ENCODE measurements at places on chromosomes 12 and 14.

DNA sequence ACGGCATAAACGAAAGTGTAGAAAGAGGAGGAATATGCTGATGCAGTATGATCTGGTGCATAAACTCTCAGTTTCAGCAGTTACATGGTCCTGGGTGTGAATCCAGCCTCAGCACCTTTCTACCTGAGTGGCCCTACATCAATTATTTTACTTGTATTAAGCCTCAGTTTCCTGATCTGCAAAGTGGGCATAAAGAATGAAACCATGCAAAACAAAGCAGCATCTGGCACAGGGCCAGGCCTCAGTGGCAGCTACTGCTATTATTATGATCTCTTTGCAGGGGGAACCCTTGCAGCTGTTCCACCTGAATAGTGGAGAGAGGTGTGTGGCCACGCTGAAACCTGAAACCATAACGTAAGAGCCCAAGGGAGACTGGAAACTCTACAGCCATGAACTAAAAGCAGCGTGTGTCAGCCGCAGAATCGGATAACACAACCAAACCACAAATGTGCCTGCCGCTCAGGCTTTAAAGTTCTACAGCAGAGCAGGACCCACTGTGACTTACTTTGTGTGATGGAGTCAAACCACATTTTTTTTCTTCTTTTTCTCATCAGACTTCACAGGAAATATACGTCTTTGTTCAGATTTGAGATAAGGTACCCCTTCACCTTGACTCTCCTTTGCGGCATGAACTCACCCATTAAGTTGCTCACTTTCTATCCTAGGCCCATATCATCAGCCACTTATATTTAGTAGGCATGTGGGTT lies 29.2 kb upstream of the FOS start:
- DNase-seq = peak; percentile 41

DNA sequence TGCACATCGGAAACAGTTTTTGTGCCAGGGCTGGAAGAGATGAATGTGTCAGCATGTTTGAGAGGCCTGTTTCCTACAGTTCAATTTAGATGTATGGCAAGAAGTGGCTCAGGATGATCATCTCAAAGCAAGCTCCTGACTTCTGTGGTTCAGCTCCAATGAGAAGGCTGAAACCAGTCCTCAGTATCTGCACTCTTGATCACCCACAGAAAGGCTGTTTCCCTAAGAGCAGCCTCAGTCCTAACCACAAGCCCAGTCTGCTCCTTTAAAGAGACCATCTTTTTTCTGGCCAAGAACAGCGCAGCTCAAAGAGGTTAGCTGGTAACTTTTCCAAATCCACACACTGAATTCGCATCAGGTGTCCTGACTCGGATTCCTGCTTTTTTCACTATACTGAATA lies 19.2 kb downstream of the CSRP2 start:
- no peak for DNase-seq

DNA sequence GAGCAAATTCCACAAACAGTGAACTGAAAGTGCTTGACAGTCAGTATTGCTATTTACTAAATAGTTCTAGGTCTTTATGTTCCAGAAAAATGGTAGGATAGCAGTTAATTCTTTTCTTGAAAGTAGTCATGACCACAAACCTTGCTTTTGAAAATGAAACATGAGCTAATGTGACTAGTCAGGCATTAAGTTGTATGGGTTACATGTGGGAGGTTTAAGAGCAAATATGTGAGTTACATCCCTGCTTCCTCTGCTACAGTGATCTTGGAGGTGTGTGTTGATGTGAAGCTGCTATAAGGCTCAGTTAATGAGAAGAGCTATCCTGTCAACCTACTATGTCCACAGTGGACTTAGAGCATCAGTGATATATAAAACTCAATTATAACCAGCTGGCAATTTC lies 741.6 kb downstream of the FSCB start:
- no peak for DNase-seq

GRCh38 chr14:81170104-81170828 lies 50.5 kb downstream of the GTF2A1 start:
- peak; percentile 60 for DNase-seq

DNA sequence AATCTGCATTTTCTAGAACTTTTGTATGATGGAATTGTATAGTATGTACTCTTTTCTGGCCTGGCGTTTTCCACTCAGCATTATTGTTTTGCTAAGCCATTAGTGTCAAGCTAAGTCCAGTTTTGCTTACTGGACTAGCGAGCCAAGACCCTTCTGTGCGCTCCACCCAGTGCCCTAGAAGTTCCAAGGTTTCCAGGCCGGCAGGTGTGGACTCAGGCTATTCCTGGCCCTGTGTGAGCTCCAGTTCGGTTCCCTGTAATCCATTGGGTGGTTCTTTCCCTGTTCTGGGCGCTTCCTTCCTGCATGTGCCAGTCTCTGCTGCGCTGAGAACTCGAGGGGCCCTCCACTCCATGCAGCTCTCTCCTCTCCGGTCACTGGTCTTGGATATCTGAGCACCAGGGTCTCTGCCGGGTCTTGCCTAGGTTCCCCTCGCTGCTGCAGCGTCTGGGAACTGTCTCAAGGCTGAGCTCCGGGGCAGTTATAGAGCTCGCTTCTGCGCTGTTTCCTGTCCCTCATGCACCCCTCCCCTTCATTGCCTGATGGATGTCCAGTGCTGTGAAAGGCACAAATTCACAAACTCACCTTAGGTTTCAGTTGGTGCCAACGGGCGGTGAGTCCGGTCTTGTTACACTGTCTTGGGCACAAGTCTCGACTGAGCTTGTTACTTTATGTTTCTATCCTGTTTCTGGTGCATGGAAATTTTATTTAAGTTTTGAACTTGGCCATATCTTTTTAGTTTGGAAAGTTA lies 100.8 kb downstream of the ADGRD1 start:
- no peak for DNase-seq

DNA sequence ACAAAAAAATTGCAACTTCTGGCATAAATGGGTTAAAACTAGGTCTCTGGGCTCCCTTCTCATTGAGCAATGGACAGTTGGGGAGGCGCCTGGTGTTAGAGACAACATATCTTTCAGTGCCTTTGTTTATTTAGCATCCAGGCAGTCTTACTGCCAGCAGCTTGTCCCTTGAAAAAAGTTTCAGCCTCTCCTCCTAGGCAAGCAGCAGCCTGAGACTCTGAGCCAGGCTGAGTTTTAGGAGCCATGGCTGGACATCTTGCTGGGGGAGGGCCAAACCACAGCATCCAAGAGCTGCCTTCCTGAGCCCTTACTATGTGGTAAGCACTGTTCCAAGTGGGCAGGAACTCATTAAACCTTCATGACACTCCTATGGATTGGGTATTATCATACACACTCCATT lies 10.1 kb upstream of the JDP2 start:
- DNase-seq = no peak

GRCh38 chr14:40113671-40114070 lies 681.4 kb upstream of the FBXO33 start:
- no peak for DNase-seq

DNA sequence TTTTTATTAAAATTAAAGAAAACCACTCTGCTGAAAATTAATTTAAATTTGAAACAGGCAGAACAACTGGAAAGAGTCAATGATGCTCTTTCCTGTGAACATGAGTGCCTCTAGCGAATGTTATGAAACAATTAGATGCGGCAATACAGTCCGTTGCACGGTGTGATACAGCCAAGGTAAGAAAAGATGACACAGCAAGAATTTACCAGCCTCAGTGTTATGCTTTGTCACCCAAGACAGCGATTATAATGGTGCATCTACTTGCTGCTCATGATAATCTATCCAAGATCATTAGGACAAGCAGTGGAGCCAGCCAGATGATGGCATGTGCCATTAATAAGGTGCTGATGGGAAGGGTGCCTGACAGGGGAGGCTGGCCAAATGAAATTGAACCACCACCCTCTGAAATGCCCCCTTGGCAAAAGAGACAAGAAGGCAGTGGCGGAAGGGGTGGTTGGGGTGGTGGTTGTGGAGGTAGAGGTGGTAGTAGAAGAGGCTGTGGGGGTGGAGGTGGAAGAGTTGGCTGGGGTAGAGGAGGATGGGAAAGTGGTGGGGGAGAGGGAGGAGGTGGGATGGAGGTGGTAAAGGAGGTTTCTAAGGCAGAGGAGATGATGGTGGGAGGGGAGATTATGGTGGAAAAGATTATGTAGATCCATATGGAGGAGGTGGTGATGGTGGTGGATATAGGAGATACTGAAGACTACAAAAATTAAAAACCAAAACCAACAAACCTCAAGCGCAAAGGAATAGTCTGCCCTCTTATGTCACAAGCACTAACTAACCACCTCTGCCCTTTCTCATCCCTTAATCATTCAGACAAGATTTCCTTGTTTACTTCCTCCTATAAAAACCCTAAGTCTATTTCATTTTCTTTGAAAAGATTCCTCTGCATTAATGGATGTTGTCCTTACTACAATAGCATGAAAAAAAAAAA lies 4.0 kb upstream of the RESF1 start:
- DNase-seq = no peak

GRCh38 chr12:53564941-53565340 lies 57.7 kb upstream of the NPFF start:
- DNase-seq = no peak

- peak; percentile 5 for DNase-seq
Measured at GRCh38 chr12:103632554-103633216, 45.6 kb downstream of the STAB2 start.

- no peak for DNase-seq
Measured at GRCh38 chr12:32080435-32080834, 26.2 kb upstream of the BICD1 start.

GRCh38 chr12:47156167-47156736 lies 76.5 kb upstream of the AMIGO2 start:
- no peak for DNase-seq

DNA sequence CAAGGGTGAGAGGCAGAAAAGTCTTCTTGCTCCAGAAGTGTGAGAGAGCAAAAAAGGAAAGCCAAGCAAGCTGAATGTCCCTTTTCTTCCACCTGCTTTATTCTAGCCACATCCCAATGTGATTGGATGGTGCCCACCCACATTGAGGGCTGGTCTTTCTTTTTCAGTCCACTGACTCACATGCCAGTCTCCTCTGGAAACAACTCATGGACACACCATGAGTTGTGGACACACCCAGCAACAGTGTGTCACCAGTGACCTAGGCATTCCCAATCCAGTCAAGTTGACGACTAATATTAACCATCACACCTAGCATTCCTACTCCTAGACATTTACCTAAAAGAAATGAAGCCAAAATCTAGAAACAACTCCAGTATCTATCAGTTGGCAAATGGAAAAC lies 7.2 kb upstream of the DICER1 start:
- no peak for DNase-seq

- no peak for DNase-seq
Measured at GRCh38 chr14:37618498-37619028, 23.1 kb downstream of the TTC6 start.

DNA sequence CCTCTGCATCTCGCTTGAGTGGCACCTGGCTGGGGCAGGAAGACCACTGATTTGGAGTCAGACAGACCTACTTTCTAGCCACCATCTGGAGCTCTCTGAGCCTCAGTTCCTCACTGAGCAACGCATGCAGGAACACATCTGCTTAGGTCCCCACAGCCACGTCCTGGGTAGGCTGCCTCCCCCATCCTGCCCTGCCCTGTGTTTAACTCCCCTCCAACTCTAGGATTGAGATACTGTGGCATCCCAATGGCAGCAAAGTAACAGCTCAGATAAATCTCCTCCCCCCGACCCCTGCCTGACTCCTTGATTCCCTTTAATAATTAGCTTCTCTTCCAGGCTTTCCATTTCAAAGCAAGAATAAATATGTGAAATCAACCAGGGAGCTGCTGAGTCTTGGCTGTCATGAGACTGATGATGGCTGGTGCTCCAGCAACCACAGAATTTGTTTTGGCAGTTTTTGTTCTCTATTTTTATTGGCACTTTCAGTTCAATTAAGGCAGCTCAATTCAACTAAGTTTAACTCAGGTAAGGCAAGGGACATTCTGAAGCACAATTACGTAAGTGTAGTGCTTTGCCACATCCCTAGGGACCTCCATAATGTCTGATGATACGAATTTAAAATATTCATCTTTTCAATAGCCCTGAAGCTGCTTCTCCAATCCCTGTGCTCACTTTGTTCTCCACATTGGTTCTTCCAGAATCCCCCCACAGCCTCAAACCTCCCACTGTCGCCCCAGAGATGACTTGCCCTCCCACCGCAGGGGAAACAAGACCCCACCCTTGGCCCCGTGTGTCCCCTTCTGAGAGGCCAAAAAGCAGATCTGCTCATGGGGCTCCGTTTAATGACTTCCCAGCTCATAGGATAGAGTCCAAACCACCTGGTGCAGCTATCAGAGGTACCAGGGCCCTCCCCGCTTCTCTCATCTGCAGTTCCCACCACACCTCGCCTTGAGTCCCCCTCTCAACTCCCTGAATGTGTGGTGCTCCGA lies 58.2 kb downstream of the ESR2 start:
- no peak for DNase-seq

- no peak for DNase-seq
Measured at GRCh38 chr12:21800011-21800410, 25.5 kb upstream of the KCNJ8 start.

DNA sequence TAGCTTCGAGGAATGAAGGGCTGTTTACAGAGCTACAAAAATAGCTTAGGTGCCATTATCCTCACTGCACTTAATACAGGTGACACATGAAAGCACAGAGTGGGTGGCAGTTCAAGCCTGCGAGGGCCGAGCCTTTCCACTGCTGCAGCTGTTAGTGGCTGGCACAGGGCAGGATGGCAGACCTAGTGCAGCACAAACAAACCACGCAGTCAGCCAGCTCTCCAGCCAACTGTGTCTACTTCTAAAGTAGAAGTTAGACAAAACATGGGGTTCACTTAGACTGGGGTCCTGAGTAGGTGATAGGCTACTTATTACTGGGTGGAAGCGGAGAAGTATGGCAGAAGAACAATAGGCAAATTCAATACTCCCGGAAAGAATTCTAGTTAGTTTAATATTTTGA lies 95.4 kb downstream of the DUSP16 start:
- no peak for DNase-seq

DNA sequence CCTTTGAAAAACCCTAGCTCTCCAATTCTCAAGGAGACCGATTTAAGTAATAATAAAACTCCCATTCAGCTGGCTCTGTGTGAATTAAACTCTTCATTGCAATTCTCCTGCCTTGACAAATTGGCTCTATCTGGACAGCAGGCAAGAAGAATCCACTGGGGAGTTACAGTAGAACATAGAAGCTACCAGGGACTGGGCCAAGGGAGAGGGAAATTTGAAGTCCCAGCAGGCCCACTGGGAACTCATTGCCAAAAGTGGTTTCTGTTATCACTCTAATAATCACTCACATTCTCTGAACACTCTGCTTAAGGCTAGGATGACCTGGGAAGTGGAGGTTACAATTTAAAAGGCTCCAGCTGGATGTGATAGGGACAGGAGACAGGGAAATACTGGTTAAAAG lies 384.5 kb upstream of the CCDC196 start:
- DNase-seq = no peak

DNA sequence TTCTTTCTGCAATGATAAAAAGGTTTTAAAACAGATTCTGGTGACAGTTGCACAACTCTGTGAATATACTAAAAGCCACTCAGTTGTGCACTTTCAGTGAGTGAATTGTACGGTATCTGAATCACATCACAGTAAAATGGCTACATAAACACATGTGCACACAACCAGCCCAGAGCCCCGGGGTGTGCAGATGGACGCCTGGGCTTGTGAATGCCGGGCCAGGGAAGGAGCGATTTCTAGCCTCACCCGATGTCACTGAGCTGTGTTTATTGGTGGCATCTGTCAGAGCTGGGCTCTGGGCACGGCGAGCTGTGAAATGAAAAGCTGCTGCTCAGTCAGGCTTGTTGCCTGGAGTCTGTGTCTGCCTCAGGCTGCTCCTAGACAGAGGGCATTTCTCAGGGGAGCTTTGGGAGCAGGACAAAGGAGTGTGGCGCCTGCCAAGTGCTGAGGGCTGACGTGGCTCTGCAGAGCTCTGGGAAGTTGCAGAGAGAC lies 25.9 kb downstream of the RHOF start:
- DNase-seq = no peak
